ENCODE measurements at places on chromosomes 5 and 9.

DNA sequence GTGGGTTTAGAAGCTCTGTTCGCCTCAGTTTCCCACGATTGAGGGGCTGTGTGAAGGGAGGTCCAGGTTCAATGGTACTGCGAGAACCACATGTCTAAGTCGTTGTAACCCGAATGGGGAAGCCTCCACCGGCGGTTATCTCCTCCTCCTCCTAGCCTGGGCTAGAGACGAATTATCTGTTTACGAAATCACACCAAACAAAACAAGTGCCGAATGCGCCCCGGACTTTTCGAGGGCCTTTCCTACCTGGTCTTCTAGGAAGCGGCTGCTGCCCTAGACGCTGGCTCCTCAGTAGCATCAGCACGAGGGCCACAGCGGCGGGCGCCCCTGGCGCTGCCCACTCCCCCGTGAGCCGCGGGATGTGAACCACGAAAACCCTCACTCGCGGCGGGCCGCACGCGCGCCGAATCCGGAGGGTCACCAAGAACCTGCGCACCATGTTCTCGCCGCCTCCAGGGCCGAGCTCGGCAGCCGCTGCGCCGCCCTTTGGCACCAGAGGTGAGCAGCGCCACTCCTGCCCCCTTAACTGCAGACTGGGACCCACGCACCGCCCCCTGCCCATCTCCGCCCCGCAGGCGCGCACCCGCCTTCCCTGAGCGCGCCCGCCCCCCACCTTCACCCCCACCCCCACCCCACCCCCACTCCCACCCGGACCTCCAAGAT is at the start of gene CDKN2A:
CDKN2A (minus strand) TSS at position 500 of the 663 bp plus-strand sequence.
- no peak for DNase-seq

GRCh38 chr9:6714176-6714575 is 43.6 kb upstream of the KDM4C start:
- DNase-seq: no peak

- peak; percentile 17 for DNase-seq
Measured at GRCh38 chr9:20033511-20033910, 244.7 kb upstream of the SLC24A2 start.

DNA sequence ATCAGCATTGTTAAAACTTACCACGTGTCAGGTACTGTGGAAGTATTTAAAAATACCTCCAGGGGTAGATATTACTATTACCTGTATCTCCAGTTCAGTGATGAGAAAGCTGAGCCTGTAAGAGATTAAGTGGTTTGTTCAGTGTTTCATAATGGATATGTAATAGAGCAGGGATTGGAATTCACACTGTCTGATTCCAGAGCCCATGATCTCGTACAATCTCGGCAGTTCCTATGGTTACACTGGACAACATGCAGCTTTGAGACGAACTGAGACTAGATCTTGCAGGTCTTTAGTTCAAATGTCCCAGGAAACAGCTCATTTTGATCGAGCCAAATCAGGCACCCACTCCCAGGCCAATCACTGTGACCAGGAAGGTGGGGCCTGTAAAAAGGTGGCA is 8.8 kb upstream of the RASGRF2 start:
- no peak for DNase-seq

DNA sequence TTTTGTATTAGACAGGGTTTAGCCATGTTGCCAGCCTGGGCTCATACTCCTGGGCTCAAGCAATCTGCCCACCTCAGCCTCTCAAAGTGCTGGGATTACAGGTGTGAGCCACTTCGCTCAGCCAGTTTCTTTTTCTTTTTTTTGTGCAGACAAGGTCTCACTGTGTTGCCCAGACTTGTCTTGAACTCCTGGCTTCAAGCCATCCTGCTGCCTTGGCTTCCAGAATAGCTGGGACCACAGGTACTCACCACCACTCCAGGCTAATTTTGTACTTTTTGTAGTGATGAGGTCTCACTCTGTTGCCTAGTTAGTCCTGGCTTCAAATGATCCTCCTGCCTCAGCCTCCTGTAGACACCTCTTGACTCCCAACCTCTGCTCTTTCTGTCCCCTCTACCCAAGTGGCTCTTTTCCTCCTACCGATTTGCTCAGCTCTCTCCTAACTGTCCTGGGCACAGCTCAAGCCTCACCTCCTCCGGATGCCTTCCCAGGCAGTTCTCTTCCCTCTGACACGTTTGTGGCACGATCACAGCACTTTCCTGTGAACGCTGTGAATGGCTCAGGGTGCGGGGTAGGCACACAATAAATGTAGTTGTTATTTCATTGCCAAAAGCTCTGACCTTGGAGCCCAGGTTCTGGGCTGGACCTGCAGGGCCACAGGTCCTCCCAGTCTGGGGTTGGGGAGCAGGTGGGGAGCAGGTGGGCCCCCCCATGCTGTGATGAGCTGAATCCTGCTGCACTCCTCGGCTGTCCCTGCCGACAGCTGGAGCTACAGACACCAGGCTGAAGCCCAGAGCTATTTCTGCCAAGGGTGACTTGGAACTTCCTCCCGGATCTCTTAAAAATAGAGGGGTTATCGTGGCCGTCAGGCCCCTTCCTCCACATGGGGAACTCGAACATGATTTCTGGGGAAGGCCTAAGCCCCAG is 23.9 kb downstream of the GFI1B start:
- DNase-seq: no peak

DNA sequence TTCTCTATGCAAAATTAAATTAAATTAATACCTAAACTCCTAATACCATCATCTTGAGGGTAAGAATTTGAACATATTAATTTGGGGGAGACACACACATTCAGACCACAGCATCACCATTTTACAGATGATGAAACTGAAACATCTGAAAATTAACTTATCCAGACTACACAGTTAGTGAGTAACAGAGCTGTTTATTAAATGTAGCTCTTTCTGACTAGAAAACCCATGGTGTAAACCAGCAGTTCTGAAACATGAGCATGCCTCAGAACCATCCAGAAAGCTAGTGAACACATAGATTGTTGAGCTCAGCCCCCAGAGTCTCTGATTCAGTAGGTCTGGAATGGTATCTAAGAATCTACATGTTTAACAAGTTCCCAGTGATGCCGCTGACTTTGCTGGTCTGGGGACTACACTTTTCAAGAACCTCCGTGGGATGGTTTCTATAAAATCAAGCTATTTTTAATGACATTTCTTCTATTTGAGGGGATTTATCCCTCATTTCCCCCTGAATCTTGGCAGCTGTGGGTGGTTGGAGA is 113.5 kb downstream of the RORB start:
- no peak for DNase-seq

GRCh38 chr5:37665889-37666288 is 174.0 kb downstream of the GDNF start:
- peak; percentile 50 for DNase-seq

GRCh38 chr5:110544603-110545002 is 181.9 kb downstream of the TMEM232 start:
- peak; percentile 21 for DNase-seq

- DNase-seq: peak; percentile 93
Measured at GRCh38 chr9:120935383-120935857, 8.8 kb upstream of the TRAF1 start.

DNA sequence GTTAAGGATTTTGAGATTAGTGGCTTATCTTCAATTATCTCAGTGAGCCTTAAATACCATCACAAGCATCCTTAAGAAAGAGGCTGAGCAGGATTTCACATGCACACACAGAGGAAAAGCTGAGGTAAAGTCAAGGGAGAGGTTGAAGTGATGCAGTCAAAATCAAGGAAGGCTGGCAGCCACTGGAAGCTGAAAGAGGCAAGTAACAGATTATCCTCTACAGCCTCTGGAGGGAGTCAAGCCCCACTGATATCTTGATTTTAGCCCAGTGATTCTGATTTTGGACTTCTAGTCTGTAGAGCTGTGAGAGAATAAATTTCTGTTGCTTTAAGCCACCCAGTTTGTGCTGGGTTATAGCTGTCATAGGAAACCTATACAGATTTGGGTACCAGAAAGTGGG is 80.1 kb downstream of the ANKRD31 start:
- peak; percentile 9 for DNase-seq

DNA sequence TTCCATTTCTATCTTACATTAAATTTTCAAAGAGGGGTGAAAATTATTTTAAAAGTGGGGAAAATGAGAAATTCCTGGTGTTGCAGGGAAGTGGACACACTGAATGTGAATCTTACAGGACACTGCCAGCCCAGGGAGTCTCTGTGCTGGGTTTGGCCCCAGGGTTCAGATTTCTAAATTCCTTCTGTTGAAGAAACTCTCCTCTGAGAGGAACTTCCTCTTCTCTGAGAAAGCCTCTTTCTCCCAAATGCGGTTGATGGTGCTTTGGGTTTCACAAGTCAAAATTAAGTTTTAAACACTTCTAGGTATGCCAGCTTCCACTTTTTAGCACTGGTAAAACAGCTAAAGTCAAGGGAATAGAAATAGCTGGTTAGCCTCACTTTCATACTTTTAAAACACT is 317.9 kb upstream of the ITGA1 start:
- no peak for DNase-seq

GRCh38 chr5:1032551-1033027 is 24.0 kb downstream of the NKD2 start:
- DNase-seq: no peak

DNA sequence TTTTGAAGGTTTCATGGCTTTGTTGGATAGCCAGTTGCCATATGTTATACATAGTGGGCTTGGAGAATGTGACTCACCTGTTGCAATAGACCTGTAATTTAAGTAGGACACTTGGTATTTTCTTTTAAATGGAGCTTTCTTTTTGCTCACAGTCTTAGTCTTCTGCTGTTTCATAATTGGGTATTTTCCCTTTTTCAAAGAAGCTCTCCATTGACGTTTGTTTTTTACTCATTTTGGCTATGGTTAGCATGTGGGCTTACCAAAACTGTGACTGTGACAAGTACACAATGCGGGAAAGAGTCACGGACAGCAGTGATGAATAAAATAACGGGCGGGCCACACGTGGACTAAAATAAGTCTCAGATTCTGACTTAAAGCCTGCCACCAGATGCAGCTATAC is 23.2 kb upstream of the RNF20 start:
- no peak for DNase-seq

DNA sequence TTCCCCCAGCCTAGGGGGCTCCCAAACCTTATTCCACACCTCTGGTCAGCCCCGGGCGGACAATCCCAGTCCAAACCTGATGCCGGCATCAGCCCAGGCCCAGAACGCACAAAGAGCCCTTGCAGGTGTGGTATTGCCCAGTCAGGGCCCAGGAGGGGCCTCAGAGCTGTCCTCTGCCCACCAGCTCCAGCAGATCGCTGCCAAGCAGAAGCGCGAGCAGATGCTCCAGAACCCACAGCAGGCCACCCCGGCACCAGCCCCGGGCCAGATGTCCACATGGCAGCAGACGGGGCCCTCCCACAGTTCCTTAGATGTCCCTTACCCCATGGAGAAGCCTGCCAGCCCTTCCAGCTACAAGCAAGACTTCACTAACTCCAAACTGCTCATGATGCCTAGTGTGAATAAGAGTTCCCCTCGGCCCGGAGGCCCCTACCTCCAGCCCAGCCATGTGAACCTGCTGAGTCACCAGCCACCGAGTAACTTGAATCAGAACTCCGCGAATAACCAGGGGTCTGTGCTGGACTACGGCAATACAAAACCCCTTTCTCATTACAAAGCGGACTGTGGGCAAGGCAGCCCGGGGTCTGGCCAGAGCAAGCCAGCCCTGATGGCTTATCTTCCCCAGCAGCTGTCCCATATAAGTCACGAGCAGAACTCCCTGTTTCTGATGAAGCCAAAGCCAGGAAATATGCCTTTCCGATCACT is 27.6 kb upstream of the LTC4S start:
- DNase-seq: peak; percentile 75

DNA sequence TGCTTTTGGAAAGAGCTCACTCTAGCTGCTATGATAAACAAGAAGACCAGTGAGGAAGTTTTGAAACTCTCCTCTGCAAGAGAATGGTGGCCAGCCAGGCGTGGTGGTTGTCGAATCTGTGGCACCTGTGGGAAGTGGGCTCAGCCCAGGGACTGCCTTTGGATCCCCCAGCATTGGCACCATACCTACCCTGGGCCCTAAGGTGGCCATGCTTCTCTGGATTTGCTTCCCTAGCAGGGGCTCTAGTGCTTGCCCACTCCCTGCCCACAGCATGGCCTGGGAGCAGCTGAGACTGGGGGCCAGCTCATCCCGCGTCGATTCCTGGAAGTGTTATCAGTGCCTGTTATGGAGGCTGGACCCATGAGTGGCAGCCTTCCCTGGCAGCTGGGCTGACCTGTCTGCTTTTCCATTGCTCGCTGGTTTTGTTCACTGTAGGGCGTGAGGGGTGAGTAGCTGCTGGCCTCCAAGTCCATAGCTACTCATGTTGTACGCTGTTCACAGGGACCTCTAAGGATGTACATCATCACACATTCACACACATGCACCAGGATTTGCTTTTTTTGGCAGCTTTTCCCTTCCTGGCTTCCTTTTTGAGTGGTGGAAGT is 2.3 kb downstream of the SLC22A4 start:
- no peak for DNase-seq
